Trophoblast cell (in vitro differentiated cells and primary cell): ENCODE measurements at places on chromosomes 5 and 9.
A peak's percentile ranks its signal among the peaks of the same experiment; 100 is the strongest.

- H3K4me3 ChIP-seq: no peak overlapping the region
- no peaks in the 10 kb centered on the region for H3K27me3 ChIP-seq
- no peak for DNase-seq
- H3K4me1 ChIP-seq: no peaks in the 10 kb centered on the region
- no peak overlapping the region for H3K27ac ChIP-seq
- H3K36me3 ChIP-seq: no peaks in the 10 kb centered on the region
These were observed 114.1 kb upstream of the DAPK1 start for GRCh38 chr9:87383344-87384150.

- no peaks in the 10 kb centered on the region for H3K36me3 ChIP-seq
- no peak for DNase-seq
- H3K27me3 ChIP-seq: no peaks in the 10 kb centered on the region
- no peaks in the 10 kb centered on the region for H3K4me1 ChIP-seq
These were observed 96.5 kb upstream of the PITX1 start for GRCh38 chr5:135130261-135131215.

GRCh38 chr5:126732716-126733115 is 44.2 kb upstream of the LMNB1 start:
- H3K4me3 ChIP-seq: no peak overlapping the region
- no peaks in the 10 kb centered on the region for H3K27me3 ChIP-seq
- no peaks in the 10 kb centered on the region for H3K4me1 ChIP-seq
- DNase-seq: no peak
- no peaks in the 10 kb centered on the region for H3K36me3 ChIP-seq

DNA sequence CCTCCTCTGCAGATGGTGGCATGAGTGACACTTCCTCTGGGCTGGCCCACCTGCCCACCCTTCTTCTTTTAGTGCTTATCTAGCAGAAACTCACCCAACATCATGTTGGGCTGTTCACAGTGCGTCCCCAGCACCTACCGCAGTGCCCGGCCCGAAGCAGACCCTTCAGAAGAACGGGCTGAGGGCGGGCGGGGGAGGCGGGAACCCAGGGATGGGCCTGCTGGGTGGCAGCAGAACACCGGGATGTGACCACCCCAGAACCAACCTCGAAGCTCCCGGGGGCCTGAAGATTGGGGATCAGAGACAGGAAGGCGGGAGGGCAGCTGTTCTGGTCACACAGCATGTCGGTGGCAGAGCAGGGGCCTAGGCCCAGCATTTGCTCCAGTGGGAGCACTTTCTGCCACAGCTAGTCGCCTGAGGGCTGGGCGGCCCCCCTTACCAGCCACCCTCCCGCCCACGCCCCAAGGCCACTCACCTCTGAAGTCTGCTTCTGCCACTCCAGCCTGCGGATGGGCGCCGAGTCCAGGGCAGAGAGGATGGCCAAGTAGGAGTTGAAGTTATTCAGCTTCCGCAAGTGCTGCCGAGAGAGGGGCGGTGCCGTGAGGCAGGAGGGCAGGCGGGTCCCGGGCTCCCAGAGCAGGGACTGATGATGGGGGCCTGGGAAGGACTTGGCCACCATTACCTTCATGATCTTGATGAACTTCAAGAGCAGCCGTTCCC is 38.7 kb downstream of the PRRT1B start:
- H3K4me3 ChIP-seq: no peak overlapping the region
- no peak for DNase-seq
- H3K27me3 ChIP-seq: no peaks in the 10 kb centered on the region
- H3K27ac ChIP-seq: no peak overlapping the region

DNA sequence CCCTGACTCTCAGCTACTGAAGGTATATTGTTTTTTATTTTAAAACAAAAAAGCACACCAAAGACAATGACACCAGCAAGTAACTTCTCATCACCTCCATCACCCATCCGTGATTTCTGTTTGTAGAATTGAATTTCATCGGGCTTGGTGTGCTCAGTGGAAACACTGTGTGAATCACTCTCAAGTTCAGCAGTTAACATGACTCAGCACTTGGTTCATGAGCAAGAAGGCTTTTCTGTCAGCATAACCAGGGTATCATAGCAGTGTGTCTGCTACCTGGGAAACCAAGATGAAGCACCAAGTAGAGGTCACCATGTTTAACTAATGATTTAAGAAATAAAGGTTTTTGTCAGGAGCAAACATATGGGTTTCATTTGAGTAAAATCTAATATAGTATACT is 123.7 kb downstream of the INSYN2B start:
- H3K36me3 ChIP-seq: no peaks in the 10 kb centered on the region
- H3K4me3 ChIP-seq: no peak overlapping the region
- DNase-seq: no peak
- no peak overlapping the region for H3K27ac ChIP-seq

- no peaks in the 10 kb centered on the region for H3K27me3 ChIP-seq
- no peaks in the 10 kb centered on the region for H3K4me1 ChIP-seq
- no peak overlapping the region for H3K4me3 ChIP-seq
These were observed 12.6 kb downstream of the PBX3 start for GRCh38 chr9:125759764-125760129.

- H3K27ac ChIP-seq: no peak overlapping the region
- H3K4me1 ChIP-seq: no peaks in the 10 kb centered on the region
- no peaks in the 10 kb centered on the region for H3K36me3 ChIP-seq
- H3K27me3 ChIP-seq: no peaks in the 10 kb centered on the region
- DNase-seq: peak; percentile 68
- no peak overlapping the region for H3K4me3 ChIP-seq
These were observed 10.9 kb upstream of the SHROOM1 start for GRCh38 chr5:132841305-132841704.

DNA sequence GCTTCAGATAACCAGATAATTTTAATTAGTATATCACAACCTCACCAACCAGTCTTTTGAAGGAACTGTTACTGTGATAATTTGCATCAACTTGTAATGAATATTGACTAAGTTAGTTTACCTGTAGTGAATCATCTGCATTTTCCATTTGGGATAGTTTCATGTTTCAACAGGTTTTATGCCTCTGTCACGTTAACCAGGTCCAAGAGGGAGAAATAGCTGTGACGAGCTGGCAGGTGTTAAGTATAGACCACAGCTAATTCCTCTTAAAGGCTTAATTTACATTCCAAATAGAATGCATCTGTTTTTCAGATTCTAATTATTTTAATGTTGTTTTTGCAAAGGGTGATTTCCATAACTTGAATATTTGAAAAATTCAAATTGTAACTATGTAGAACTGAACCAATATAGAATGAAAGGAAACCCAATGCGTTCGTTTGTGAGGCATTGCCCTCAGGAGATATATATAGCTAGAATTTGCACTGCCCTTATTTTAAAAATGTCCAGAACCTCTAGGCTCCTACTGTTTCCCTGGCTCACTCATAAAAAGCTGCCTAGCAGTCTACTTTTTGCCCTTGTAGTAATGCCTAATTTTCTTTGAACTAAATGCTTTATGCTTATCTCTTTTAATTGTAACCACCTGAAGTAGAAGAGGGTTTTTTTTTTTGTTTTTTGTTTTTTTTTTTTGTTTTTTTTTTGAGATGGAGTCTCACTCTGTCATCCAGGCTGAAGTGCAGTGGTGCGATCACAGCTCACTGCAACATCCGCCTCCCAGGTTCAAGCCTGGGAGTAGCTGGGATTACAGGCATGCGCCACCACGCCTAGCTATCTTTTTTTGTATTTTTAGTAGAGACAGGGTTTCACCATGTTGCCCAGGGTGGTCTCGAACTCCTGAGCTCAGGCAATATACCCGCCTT is 270.5 kb downstream of the SMARCA2 start:
- no peaks in the 10 kb centered on the region for H3K4me1 ChIP-seq
- no peak overlapping the region for H3K27ac ChIP-seq
- no peaks in the 10 kb centered on the region for H3K36me3 ChIP-seq
